ENCODE measurements at places on chromosomes 7 and 10.

DNA sequence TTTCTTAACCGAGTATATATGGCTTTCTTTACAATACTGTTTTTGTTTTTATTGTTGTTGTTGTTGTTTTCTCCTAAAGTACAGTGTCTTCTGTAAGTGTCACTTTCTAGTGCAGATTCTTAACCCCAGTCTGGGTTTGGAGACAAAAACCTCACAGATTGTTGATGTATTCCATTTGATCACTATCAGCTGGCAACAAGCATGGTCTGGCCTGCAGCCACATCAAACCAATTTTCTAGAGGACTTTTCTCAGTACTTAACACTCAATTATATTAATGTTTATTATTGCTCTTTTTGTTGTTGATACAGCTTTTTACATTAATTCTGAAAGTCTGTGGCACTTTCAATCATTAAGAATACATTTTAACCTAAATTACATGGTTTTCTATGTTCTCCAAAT, 17.1 kb downstream of the LRRN3 start:
- DNase-seq: no peak

DNA sequence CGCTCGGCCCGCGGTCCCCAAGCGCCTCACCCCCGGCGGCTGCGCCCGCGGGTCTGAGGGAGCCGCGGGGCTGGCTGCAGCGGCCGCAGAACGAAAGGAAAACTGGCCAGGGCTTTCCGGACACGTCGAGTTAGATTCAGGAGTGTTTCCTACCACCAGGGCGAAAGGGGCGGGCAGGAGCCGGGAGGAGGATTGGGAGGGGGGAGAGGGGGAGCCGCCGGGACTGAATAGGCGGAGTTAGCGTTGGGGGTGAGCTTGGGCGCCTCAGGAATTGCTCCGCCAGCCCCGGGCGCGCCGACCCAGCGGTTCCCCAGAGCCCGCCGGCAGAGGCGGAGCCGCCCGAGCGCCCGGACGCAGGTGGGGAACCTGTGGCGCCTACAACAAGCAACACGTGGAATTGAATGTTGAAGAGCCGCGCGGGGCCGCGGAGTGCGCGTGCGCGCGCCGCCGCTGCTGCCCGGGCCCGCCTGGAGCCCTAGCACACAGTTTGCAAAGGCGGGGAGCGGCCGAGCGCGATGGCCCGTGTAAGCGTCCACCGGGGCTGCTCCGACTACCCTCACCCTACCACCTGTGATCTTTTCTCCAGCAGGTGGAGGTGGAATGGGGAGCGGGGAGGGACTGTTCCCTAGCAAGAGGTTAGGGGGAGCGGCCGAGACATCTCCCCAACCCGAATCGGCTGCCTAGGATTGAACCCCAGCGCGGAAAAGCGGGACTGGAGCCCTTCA, at the start of gene CADPS2:
TSS of gene CADPS2 (minus strand) at position 104 of the 725 bp plus-strand sequence. CDS start 123 bp downstream, outside the sequence.
- peak; percentile 85 for DNase-seq

DNA sequence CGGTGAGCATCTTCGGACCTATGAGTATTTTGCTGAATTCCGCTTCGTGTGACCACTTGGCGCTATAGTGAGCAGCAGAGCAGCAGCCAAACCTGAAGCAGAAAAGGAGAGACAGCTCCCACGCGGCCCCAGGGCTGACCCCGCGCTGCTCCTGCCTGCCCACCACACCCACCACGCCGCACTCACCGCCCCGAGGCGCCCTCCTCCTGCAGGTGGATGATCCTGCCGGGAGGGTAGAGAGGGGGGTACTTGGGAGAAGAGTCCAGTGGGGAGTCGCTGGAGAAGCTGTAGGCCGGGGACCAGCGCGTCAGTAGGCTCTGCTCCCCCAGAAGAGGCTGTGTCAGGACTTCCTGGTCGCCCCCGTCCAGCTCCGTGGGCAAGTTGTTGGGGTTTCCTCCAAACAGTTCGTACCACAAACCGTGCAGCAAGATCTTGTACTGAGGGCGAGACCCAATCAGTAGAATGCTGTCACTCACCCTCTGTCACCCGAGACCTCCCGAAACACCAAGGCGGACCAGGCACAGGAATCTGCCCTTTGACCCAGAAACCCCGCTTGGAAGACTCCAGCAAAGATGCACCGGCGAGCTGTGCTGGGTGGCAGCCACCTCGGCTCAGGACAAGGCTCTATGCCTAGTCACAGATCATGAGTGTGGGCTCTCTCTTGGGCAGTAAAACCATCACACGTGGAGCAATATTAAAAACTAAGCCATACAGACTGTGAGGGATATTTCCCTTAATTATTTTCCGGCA, 37.6 kb downstream of the DAGLB start:
- DNase-seq: no peak

- peak; percentile 87 for DNase-seq
Measured at GRCh38 chr10:96642973-96643372, 56.2 kb upstream of the TM9SF3 start.

DNA sequence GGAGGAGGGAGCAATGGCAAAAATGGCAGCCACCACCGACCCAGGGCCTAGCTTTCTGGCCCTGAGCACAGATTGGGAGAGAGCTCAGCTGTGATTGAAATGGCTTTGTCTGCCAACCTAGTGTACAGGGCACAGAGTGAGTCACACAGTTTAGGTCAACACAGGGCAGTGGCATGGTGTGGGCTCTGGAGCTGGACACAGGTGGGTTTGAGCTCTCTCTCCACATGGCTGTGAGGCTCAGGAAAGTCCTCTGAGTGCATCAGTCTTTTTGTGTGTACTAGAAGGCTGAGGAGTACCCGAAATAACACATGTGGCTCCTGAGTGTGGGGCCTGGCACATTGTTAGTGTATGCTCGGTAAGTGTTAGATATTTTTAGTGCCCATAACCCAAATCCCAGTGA, 60.2 kb upstream of the LOXL4 start:
- no peak for DNase-seq

- no peak for DNase-seq
Measured at GRCh38 chr10:17859492-17860156, 50.5 kb downstream of the MRC1 start.

DNA sequence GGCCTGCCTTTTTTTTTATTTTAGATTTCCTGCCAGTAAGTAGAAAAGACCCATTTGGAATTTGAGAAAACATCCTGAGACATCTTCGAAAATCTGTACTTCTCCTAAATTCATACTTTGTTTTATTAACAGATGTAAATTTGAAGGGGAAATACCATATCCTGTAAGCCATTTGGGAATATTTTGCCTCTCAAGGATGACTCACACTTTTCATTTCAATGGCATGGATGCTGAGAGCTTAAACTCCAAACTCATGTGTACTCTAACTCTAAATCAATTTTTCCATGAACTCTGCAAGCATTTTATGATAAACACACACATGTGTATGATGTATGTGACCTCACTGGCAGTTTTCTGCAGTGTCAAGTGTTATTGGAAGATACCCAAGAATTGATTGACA, 89.0 kb downstream of the SEMA3A start:
- DNase-seq: no peak

DNA sequence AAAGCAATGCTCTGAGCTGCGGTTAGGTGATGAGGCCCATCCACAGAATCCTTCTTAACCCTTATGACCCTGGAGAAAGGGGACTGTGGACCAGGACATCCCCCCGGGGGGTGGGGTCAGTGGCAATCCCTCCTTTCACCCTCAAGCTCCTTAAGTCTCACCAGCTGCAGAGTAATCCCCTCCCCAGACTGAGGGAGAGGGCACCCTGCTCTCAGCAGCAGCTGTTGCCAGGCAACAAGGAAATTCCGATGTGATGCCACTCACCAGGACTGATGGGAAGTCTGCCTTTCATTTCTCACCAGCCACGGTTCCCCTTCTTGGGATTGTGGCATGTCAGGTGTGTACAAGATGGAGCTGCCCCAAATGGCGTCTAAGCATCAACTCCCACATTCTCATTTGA, 129.6 kb downstream of the DOCK1 start:
- DNase-seq: peak; percentile 23

DNA sequence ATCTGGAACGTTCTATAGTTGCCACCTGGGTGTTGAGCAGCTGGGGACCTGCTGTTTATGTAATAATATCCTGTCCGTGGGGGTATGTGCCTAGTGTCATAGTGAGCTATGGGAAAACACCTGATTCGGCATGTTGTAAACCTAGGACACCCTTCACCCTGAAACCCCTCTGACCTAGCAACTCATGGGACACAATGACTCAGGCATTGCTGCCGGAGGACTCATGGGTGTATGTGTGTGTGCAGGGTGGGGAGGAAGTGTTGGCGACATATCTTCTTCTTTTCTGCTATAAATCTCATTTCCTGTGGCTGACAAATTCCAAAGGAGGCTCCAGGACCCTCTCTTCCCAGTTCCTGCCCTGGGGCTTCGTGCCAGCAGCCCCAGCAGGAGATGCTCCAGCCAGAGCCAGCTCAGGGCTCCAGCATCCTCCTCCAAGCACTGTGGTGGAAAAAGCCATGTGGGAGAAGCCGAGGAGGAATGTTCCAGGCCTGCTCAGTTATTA, 77.0 kb upstream of the PODXL start:
- DNase-seq: no peak

DNA sequence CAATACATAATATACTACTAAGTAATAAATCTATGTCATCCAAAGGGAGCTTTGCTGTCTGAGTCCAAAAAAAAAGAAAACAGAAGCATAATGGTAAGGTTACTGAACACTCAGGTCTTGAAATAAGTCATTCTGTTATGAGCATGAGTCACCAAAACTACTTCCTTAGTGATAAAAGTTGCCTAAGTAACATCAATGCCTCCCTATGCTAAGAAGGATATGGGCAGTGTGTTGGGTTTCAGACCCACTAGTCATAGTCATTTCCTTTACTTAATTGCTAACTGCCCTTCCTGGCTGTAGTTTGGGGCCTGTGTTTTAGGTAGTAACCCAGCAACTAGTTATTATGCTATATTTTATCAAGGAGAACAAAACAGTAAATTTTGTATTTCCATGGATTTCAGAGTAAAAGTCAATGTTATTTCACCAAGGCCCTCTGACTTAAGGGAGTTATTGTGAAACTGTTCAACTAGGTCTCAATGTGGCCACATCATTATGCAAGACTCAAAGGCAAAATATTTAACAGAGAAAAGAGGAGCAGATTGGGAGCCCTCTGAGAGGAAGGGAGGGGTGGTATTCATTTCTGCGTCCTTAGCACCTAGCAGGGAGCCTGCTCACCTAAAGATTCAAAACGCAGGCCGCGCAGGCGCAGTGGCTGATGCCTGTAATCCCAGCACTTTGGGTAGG, 11.7 kb upstream of the VIM start:
- no peak for DNase-seq

DNA sequence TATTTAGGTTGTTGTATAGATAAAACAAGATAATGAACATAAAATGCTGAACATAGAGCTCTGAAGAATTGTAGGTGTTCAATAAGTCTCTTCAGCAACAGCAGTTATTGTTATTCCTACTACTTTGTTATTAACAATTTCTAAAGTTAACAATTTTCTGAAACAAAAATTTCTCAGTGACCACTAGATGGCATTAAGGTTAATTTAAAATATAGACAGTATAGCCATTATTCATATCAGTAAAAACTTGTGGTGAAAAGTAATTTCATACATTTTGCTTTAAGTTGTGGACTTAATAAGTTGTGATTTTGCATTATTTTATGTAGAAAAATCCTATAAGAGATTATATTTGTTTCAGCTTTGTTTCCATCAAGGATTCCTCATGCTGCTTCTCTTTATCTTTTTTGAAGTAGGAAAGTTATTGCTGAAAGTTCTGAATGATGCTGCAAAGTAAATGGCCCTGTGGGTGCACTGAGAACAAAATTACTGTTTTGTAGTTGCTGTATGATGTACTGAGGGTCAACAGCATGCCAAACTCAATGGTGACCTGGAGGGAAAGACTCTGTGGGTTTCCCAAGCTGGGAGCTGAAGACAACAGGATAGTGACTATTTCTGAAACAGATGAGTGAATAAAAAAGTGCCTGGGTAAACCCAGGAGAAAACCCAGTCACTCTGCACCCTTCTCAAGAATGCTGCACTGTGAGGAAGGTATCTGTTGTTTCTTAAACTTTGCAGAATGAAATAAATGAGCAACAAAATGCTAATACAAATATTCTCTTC, 253.6 kb downstream of the KIF20B start:
- DNase-seq: no peak

GRCh38 chr7:16494551-16494950, 29.0 kb upstream of the SOSTDC1 start:
- DNase-seq: no peak

- no peak for DNase-seq
Measured at GRCh38 chr7:155204744-155205367, 92.8 kb upstream of the INSIG1 start.

DNA sequence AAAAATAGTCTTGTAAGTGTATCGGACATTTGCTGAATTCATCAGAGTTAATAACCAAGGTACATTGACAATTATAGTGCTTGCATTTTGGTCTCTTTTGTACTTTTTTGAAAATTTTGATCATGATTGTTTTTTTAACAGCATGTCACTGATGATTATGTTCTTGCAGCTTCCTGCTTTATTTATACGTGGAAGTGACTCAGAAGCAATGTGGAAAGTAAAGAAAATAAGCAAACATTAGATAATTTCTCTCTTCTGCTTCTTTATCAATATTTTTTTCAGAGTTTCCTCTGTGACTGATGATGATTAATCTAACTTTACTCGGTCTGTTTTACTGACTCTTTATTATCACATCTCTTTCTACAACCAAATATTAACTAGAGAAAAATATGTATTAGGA, 1351.9 kb downstream of the REEP3 start:
- no peak for DNase-seq

GRCh38 chr7:112437072-112437471, 13.2 kb upstream of the IFRD1 start:
- DNase-seq: no peak

- DNase-seq: no peak
Measured at GRCh38 chr7:7789551-7789988, 71.2 kb upstream of the RPA3 start.

DNA sequence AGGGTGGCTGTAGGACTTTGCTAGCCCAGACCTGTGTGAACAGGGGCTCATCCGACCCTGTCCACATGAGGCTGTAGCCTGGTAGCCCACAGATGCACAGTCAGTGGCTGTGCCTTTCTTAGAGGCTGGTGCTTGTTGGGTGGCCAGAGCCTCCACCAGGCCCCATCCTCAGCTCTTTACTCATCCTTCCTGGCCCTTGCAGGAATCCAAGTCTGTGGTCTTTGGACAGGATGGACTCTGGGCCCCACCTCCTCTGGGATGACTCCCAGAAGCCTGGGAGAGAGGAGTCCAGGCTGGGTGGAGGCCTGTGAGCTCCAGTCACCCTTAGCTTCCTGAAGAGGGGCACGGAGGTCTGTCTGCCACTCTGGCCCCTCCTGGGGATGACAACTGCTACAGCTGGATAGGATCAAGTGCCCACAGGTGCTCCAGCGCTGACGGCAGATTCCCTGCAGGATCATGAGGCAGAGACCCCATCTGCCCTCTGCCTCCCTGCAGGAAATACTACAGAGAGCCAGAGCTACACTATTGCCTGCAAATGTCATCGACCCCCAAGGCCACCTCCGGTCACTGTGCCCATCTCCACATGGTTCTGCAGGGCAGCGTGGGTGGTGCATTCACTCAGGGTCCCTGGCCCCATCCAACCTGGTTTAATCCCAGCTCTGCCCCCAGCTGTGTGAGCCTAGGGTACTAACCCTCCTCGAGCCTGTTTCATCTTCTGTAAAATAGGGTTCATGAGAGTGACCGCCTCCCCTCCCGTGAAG, 114.5 kb downstream of the PTPN20 start:
- DNase-seq: no peak
